ENCODE measurements at places on chromosomes 12 and 14.

DNA sequence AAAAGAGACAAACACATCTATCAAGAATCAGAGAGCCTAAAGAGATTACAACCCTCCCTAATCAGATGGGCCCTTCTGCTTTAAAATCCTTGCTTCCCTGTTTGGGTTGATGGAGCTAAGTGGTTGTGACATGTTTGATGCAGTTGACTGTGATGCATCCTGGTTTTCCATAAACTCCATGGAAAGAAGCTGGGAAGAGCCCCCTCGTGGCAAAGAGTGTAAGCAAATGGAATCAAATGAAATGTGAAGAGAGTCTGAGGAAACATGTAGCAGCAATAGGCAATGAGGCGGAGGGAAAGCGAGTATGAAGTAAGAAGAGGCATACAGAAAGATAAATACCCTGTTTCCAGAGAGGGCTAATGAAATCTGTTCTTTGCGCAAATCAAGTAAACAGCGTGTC lies 70.4 kb upstream of the SLCO1C1 start:
- no peak for DNase-seq

- DNase-seq, result peak; percentile 91
These were observed 23.0 kb downstream of the SH2B3 start for GRCh38 chr12:111428728-111429175.

GRCh38 chr12:20210621-20211215 lies 157.6 kb upstream of the PDE3A start:
- peak; percentile 58 for DNase-seq

- DNase-seq, result peak; percentile 79
These were observed 33.0 kb downstream of the CDKL1 start for GRCh38 chr14:50363714-50364111.

DNA sequence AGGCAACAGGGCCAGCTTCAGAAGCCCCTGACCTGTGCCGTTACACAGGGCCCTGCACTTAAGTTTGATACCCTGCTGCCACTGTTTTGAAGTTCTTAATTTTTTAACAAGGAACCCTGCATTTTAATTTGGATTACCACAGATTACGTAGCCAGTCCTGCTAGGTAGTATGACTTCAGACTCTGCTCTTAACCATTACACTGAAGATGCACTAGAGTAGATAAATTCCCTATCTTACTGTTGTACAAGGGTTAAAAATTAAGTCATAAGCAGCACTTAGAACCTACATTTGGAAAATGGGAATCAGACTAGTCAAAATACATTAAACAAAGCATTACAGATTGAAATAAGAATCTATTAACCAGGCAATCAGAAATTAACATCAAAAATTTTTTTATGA lies 2.3 kb downstream of the GNPNAT1 start:
- no peak for DNase-seq

DNA sequence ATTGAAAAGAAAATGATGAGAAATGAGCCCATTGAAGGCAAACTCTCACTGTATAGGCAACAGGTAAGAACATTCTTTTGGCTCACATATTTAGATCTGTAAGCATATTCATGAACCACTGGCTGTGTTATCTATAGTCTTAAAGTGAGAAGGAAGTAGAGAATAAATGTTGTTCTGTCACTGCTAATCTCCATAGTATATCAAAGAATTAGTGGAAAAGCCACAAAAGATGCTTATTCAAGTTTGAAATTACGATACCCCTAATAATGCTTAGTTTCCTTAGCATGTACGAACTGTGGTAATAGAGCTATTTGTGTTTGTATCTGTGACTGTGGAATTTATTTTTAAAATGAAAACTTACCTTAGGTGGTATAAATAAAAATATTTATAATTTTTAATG lies 22.8 kb downstream of the IFT81 start:
- no peak for DNase-seq

- DNase-seq, result no peak
These were observed 4.5 kb downstream of the DHRS2 start for GRCh38 chr14:23640524-23641141.

- peak; percentile 3 for DNase-seq
These were observed 809 bp downstream of the PRKD1 start for GRCh38 chr14:29926701-29927375.

- DNase-seq, result peak; percentile 40
These were observed 26.4 kb downstream of the DDHD1 start for GRCh38 chr14:53126731-53127130.

- no peak for DNase-seq
These were observed 364.4 kb downstream of the ALG10 start for GRCh38 chr12:34386621-34387255.

- no peak for DNase-seq
These were observed 1.3 kb downstream of the DDX51 start for GRCh38 chr12:132142679-132143335.

DNA sequence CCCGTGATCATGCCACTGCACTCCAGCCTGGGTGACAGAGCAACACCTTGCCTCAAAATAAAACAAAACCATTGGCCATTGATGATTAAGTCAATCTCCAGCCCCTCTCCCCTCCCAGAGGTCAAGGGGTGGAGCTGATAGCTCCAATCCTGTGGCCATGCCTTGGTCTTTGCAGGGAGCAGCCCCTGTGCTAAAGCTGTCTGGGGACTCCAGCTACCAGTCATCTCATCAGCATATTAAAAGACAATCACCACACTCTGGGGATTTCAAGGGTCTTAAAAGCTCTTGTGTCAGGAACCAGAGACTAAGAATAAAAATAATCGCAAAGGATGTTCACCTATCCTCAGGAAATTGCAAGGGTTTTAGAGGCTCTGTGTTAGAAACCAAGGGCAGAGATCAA lies 30.6 kb downstream of the HCAR2 start:
- DNase-seq, result no peak

DNA sequence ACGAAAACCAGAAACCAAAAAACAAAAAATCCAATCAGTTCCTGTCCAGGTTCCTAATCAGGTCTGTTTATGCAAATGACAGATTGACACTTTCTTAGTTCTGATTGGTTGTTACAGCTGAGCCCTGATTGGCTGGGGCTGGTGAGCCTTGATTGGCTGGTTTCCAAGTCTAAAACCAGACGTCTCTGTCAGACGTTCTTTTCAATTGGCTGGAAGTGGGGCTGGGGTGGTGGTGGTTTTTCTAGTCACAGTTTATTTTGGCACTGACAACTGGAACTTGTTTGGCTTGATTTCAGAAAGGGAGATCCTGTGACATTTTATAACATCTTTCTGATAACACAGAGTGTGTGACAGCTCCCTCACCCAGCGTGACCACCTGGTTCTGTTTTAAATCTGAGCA lies 36.1 kb upstream of the PRICKLE1 start:
- DNase-seq, result no peak

DNA sequence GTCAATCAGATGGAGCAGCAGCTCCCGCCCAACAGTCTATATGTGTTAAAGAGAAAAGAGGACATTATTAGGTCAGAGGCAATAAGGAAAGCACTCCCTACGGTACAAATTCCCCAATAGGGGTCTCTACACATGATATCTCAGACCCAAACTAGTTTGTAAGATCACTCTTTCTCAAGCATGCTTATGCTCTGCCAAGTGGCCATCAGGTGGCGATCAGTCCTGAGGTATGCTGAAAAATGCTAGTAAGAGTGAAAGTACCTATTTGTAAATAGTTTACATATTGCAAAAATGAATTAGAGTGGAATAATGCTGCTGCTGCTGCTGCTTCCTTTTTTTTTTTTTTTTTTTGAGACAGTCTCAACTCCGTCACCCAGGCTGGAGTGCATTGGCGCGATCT lies 61.0 kb downstream of the CPM start:
- peak; percentile 39 for DNase-seq

- DNase-seq, result peak; percentile 27
These were observed 48.5 kb downstream of the TBK1 start for GRCh38 chr12:64500394-64500793.

DNA sequence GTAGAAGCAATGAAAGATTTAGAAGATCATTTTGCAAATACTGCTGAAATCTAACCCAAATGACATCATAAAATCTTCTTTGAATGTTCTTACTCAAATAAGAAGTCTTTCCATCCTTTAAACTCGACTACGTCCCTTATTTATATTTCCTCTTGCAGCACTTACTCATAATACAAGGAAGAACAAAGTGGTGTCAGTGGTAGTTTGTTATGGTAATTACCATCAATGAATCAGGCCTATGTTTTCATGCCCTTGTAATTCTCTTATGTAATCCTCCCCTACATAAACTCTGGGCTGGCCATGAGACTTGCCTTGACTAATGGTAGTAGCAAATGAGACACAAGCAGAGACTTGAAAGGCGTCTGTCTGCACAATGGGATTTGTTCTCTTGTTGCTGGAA lies 17.0 kb downstream of the EEA1 start:
- DNase-seq, result peak; percentile 59

- DNase-seq, result no peak
These were observed 225.1 kb upstream of the CRY1 start for GRCh38 chr12:107318556-107318805.

DNA sequence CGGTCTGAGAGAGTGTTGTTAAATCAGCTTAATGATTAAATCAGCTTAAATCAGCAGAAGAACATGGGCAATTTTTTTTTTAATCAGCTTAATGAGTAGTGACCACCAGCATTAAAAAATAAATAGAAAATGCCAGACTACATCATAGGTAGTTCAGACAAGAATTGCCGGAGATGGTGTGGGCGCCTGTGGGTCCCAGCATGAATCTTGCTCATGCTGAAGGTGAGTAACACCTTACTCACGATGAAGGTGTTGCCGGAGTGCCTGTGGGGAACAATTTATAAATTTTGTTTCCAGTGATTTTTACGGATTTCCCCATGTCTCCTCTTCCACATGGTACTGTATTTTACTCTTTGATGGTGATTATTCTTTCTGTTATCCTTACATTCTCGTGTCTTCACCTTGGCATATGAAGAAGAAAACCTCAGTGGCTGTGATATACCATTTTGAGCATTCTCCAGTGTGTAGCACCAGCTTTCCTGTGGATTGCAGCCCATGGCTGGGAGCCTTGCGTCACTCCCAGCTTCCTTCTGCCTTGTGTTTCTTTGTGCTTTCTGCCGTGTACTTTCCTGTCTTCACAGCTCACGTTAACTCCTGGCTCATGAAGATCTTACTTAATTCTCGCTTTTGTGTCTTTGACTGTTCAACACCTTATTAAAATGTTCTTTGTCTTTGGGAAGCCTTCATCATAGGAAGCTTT lies 4.7 kb downstream of the TDRD9 start:
- peak; percentile 38 for DNase-seq

DNA sequence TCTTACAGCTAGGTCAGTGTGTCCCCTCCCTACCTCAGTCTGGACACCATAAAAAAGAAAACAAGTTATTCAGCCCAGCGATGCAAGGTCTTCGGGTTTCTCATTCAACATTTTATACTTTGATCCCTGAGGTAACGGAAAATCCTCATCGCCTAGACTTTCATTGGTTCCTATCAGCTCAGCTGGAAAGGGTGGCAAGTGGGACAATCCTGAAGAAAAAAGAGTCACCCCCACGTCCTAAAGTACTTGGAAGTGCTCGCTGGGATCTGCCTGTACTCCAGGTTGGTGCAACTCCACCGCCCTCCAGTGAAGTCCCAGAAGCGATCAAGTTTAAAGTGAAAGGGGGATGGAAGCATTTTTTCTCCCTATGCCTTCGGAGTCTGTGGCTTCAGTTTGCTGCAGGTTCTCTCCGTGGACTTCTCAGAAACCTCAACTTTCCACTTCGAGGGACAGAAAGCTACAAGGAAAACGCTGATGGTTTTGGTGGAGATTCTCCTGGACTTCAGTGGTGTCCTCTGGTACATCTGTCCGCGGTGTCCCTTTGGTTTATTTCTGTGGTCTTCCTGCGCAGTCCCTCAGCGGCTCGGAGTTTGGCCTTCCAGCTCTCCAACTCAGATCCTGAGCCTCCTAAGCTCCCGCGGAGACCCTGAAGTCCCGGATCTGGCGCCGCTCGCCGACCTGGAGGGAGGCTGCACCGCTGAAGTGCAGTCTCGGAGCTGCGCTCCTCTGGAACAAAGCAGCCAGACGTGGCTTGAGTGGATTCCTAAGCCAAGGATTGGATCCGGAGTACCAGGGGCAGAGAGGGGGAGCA lies 1.8 kb upstream of the LRFN5 start:
- no peak for DNase-seq

GRCh38 chr12:12985817-12986408 lies 14.2 kb downstream of the HEBP1 start:
- DNase-seq, result peak; percentile 64

DNA sequence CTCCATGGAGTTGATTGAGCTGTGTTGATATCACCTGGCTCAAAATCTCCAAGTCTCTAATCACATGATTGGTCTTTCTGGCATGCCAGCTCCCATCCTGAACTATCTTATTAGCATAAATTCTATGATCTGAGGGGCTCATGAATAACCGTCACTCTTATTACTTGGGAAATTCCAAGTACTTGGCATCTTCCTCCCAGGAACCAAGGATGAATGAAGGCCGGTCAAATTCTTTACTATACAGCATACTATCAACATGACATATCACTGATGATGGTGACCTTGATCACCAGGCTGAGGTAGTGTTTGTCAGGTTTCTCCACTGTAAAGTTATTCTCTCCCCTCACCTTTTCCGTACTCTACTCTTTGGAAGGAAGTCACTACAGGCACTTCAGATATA lies 16.4 kb upstream of the NUBPL start:
- DNase-seq, result no peak

DNA sequence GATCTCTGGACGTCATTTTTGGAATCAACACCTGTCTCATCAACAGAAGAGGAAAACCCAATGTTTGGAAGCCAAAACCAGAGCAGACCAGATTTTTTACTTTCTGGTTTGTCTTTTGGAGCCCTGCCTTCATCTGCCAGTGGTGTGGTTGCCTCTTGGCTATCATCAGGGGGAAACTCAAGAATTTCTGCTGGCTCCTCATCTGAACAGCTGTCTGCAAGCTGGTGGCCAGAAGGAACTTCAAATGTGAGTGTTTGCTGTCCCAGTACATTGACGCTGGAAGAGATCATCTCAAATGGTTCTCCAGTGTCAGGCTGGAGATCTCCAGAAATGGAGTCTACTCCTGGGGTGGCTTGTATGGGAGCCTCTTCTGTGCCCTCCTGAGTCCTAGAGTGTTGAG lies 13.8 kb downstream of the PLD4 start:
- DNase-seq, result no peak

DNA sequence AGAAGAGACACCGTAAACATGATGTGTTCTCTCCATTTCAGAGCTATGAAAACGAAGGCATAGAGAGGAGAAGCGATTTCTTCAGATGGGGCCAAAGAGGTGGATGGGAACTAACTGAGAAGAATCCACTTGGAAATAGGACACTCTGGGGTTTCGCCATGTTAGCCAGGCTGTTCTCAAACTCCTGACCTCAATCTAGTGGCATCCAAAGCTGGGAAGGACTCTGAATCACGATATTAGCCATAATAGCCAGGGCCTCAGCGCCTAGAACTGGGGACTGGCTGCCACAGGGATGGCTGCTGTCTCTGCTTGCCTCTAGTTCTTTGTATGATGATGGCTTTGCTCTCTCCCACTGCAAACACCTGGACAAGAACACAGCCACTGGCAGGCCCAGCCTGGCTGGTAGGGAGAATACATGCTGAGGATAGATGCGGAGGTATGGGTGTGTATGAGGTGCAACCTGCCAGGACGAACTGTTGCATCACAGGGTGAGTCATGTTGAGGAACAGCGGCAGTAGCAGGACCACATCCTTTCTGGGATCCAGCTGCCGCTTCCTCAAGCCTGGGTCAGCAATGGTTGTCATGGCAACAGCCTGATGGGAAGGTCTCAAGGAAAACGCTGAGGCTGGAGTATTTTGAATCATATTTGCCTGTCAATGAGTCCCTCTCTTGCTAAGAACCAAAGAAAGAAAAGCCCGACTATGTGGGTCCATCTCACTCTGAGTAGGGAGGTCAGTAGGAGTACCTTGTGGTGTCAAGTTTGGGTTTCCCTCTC lies 31.1 kb downstream of the CCDC177 start:
- peak; percentile 95 for DNase-seq

GRCh38 chr12:130920723-130921381 lies 32.9 kb upstream of the ADGRD1 start:
- DNase-seq, result no peak
